Right renal pelvis (tissue), 4 donors: ENCODE measurements at places on chromosomes 4 and X. TPM values are rescaled to one million over a fixed set of nuclear protein-coding genes. Genes with fewer than 3 reads are reported as not detected.

DNA sequence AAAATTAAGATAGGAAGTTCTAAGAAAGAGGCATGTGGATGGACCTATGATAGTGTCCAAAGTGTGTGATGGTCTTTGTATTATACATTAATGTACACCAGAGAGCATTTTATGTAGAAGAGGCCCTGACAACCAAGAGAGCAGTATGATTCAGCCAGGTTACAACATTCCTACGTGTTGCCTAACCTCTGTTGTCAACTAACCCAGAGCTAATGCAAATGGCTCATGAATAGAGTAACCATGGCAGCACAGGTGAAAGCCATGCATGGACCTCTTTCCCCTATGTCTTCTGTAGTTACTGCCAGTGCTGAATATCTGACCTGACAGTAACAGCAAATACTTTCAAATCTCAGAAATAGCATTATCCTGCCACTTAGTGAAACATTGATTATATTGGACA, 255.6 kb downstream of the NDST4 start:
- no peak for DNase-seq

Gene PHEX
- 0.30 TPM for polyA plus RNA-seq

DNA sequence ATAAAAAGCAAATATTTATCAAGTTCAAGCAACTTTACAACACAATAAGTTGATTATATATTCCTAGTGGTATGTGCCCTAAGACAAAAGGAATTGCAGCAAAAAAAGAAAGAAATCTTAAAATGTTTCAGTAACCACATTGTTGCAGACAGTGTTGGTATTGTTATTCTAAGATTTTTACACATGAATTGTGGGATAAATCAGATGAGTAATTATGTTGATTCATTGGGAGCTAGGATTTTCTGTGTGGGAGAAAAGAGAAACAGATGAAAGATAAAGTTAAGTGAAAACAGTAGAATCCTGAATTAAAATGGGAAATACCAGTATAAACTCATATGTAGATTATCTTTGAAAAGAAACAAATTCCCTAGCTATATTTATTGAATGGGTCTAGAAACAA, 362.4 kb downstream of the PPP3CA start:
- DNase-seq, result no peak

- no peak for DNase-seq
Observed at GRCh38 chr4:177907736-177908424, 465.6 kb upstream of the AGA start.

Gene WDR17
- polyA plus RNA-seq, result 6.9 TPM

DNA sequence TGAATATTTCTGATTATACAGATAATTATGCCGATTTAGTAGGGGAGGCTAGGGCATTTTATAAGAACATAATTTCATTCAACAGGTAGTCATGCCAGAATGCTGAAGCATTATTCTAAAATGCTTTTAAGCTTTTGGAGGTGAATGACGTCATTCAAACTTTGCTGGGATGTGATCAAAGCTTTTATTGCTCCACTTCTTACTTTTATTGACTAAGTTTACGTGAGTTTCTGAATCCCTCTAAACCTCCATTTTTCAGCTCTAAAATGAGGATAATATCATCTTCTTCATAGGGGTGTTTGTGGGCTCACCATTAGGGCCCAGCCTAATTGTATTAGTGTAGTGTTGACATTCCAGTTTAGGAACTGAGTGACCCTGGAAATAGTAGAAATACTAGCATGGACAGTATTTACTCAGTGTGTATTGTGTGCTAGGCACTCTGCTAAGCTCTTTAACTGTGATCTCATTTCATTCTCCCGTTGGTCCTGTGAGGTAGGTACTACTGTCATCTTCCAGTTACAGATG, 3.0 kb downstream of the WWC2 start:
- no peak for DNase-seq

Gene TEX13C
- polyA plus RNA-seq, result not detected

GRCh38 chr4:101596781-101597552, 193.6 kb upstream of the BANK1 start:
- DNase-seq, result no peak

- DNase-seq, result peak; percentile 3
Observed at GRCh38 chr4:100736641-100737451, 219.0 kb upstream of the EMCN start.

Gene SH3D19
- 27.5 TPM for polyA plus RNA-seq

Gene MAB21L2
- not detected for polyA plus RNA-seq

- no peak for DNase-seq
Observed at GRCh38 chr4:11843927-11844326, 415.2 kb upstream of the HS3ST1 start.

- no peak for DNase-seq
Observed at GRCh38 chrX:24243188-24243587, 70.7 kb downstream of the SUPT20HL2 start.

DNA sequence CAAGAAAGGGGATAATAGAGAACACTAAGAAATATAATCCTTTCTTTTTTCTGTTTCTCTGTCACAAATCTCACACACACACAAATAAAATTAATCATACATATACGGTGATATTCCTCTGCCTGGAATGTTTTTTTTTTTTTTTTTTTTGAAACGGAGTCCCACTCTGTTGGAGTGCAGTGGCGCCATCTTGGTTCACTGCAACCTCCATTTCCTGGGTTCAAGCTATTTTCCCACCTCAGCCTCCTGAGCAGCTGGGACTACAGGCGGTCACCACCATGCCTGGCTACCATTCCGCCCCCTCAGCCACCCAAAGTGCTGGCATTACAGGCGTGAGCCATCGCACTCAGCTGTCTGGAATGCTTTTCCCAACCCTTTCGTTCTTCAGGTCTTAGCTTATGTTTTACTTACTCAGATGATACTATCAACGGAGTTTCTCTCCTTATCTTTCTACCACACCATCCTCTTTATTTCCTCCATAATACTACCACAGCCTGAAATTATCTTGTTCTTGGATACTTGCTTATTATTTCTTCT, 69.3 kb downstream of the ANKRD17 start:
- no peak for DNase-seq

DNA sequence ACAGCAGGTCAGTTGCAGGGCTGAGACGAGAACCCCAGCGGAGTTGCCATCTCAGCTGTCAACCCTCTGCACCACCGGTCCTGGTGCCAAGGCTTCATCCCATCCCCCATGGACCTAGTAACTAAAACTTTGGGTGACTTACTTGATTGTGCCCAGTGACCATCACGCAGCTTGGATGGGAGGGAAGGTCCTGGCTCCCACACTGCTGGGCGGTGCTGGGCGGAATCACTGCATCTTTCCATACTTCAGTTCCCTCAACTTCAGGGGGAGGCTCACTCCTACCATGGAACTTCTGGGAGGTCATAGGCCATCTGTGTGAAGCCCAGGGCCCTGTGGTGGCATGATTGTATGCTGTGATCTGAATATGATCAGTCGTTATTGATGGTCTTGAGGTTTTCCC, 26.2 kb upstream of the JAKMIP1 start:
- DNase-seq, result no peak

GRCh38 chrX:69069876-69070275, 95.4 kb downstream of the PJA1 start:
- DNase-seq, result no peak

- DNase-seq, result no peak
Observed at GRCh38 chr4:74379912-74380311, 15.0 kb downstream of the EREG start.

Gene GYPE
- polyA plus RNA-seq, result 2.9 TPM

- DNase-seq, result no peak
Observed at GRCh38 chr4:85774000-85774399, 299.1 kb downstream of the ARHGAP24 start.

DNA sequence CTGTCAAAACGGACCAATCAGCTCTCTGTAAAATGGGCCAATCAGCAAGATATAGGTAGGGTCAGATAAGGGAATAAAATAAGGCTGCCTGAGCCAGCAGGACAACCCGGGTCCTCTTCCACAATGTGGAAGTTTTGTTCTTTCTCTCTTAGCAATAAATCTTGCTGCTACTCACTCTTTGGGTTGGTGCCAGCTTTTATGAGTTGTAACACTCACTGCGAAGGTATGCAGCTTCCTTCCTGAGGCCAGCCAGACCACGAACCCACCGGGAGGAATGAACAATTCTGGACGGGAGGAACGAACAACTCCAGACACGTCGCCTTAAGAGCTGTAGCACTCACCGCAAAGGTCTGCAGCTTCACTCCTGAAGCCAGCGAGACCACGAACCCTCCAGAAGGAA, 287.8 kb downstream of the RAPGEF2 start:
- no peak for DNase-seq

Gene MMRN1
- polyA plus RNA-seq, result 5.8 TPM

Gene MTNR1A
- 1.8 TPM for polyA plus RNA-seq

DNA sequence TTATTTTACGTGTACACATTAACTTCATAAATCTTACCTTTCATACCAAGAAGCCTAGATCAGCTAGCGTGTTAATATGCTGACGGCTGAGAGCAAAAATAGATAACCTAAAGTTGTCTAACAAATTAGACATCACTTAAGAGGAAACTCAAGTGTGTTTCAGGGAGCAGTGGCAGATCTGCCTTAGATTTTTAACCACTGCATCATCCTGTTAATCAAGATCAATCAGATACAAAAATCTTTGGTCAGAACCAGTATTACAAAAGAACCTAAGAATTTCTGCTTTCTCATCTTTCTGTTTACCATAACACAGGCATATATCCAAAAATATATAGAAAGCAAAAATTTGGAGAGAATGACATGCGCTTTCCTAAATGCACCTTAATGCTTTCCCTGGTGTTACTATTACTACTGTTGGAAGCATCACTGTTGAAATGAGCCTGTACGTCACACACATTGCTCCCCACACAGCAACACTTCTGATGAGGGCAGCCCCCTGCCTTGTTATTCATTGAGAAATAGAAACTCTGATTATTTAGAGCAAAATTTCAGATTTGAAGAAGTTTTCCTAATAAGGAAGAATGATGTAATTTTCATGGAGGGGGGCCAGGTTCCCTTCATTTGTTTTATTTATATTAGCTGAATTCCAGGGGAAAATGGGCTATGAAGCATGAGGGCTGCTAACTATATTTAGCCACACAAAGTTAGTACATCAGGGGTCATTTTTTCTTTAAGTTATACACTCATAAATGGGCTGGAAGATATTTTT, 152.3 kb downstream of the CBR4 start:
- DNase-seq, result no peak

Gene SLC10A3
- 19.3 TPM for polyA plus RNA-seq

GRCh38 chr4:186622788-186623464, 67.6 kb upstream of the MTNR1A start:
- DNase-seq, result no peak

- DNase-seq, result no peak
Observed at GRCh38 chr4:33218238-33218637, 2498.1 kb downstream of the PCDH7 start.

- no peak for DNase-seq
Observed at GRCh38 chr4:110636171-110636679, 13.3 kb upstream of the PITX2 start.

Gene UGT2B17
- polyA plus RNA-seq, result not detected

DNA sequence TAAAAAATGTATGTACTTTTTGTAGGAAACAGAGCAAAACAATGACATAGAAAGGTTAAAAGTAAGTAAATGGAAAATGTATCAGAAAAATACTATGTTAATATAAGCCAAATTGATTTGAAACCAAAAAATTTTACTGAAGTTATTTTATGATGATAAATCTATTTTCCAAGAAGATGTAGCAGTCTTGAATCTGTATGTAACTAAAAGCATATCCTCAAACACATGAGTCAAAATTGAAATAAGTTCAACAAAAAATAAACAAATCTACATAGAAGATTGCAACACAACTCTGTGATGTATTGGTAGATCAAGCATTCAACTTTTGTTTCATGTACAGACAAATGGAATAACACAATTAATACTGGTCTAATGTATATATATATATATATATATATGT, 450.0 kb downstream of the SPRY1 start:
- DNase-seq, result no peak

Gene USP17L15
- 0.11 TPM for polyA plus RNA-seq

DNA sequence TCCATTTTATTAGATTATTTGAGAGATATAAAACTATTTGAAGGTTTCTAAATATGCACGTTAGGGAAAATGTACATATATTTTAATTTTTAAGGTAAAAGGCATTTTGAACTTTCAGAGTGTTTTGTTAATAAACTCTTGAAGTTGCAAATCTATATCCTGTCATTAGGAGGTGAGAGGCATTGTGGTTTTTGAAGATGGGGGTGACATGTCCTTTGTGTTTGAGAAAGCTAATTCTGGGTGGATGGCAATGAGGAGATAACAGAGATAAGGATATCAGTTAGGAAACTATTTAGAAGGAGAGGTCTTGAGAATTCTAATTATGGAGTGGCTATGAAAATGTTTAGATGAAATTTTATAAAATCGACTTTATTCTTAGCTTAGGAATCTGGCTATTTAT, 6.1 kb downstream of the STIM2 start:
- no peak for DNase-seq

DNA sequence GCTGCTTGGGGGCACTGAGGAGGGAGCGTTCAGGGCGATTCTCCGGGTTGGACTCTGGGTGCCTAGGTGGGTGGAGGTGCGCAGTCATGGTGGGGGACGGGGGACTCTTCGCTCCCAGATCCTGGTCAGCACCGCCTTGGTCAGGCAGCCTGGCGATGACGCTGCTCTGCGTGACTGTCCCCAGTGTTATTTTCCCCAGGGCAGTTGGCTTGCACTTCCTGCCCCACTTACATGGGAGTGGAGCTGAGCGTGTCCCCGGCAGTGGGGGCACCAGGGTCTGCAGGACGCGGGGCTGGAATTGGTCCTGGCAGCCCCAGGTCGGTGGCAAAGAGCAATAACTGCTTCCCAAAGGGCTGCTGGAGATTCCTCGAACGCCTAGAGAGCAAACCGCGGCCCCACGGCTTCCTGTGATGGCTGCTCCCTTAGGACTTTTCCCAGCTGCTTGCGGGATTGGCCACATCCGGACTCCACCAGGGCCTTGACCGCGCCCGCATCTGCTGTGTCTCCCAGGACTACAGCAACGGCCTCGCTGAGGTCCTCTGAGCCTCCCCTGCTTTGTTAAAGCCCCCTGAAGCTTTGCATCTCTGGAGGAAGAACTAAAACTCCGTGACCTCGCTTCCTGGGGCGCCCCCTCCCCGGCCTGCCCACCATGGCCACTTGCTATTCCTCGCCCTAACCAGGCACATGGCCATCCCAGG, 35.3 kb upstream of the GPR78 start:
- no peak for DNase-seq

DNA sequence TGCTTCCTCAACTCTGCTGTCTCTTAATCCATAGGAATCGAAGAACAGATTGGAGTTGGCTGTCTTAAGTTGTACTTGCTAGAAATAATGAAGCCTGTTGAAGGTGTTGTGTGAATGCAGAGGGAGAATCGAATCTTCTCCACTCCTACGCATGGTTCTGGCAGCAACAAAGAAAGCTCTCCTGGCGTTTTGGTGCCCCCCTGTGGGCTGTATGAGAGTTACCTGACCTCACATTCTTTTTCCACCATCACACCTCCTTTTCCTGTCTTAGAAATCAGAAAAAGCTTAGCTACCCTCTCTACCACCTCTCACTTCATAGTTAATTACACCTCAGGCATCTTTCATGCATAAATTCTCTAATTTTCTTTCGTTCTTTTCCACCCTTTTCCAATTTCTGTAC, 16.3 kb downstream of the KLF8 start:
- DNase-seq, result no peak

DNA sequence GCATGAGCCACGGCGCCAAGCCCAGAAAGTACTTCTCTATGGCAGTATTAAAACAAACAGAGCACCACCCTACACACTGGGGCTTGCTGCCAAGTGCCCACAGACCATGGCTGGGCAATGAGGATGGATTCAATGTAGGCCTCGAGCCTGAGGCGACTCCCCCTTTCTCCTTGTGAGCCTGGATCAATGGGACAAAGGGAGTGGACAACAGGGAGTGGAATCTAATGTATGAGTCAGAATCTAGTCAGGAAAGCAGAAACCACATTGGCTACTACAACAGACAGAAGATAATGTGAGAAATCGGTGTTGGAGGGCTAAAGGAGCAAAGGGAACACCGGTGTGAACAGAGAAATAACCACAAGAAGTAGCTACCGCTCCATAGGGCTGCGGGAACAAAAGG, 37.7 kb upstream of the OCIAD2 start:
- DNase-seq, result no peak
